Cerebellum (tissue), 4 donors: ENCODE measurements at places on chromosomes 1 and 21.

DNA sequence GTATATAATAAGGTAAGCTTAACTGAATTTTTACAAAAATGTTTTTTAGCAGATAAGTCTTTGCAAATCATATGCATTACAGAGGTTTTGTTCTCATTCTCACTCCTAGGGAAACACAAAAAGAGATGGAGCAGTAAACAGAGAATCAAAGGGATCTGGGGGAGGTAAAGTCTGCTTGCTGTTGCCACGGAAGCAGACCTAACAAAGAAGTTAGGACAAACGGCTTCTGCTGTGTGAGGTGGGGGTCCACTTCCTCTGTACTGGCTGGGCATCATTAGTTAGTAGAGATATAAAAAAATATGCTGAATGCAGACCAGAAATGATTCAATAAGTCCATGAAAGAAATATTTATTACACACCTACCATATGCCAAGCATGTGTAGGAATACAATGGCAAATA lies 34.2 kb downstream of the GJA5 start:
- DNase-seq: no peak

GRCh38 chr1:215539803-215540570 lies 27.1 kb upstream of the KCTD3 start:
- DNase-seq: no peak

DNA sequence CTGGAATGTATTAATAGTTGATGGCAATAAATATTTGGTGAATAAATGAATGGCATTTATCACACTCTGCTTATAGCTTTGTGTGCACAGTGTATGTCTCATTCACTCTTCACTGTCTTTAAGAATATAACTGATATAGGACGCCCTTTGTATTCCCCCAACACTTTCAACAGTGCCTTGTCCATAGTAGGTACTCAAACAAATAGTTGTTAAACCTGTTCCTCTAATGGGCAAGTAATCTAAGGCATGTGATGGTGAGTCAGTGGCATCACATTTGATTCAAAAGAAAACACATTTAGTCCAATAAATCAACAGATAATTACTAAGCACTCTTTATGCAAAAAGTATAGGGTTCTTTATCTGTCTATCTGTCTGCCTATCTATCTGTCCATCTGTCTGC lies 11.2 kb upstream of the RXRG start:
- DNase-seq: no peak

- no peak for DNase-seq
Measured at GRCh38 chr1:234866007-234866866, 256.3 kb upstream of the IRF2BP2 start.

- no peak for DNase-seq
Measured at GRCh38 chr1:227746676-227747075, 11.4 kb downstream of the SNAP47 start.

DNA sequence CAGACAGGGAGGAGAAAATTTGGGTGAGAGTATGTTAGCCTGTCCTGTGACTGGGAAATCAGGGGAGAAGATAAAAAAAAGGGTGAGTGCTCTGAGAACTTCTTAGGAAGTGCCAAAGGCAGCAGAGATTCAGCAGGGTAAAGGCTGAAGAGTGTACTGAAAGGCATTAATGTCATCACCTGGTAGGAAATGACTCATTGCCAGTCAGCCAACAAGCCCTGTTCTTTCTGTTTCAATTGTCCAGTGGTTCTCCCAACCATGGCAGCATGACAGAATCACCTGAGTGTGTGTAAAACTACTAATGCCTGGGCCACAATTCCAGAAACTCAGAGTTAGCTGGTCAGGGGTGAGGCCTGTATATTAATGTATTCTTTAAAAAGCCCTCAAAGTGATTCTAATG lies 83.5 kb downstream of the INTS7 start:
- no peak for DNase-seq

GRCh38 chr1:204093421-204093717 lies 20.5 kb downstream of the SOX13 start:
- DNase-seq: no peak

GRCh38 chr1:157269656-157270375 lies 131.6 kb upstream of the ETV3 start:
- DNase-seq: no peak

DNA sequence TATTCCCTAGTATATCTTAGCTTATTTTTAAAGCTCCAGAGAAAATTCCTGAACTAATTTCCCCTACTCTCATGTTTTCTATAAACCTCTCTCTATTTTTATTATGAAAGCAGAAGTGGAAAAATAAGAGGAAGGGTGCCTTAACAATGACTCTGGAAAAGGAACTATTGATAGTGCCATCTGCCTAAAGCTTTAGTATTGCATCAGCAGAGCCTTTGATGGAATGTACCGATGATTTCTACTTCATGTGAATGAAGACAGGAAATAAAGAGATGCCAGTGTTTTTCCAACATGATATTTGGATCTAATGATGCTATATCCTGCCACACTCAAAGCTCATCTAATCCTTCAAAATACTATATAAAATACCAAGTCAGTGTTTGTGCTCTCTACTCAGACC lies 35.1 kb downstream of the TNFSF18 start:
- no peak for DNase-seq

- no peak for DNase-seq
Measured at GRCh38 chr21:15249285-15249993, 184.6 kb upstream of the NRIP1 start.

DNA sequence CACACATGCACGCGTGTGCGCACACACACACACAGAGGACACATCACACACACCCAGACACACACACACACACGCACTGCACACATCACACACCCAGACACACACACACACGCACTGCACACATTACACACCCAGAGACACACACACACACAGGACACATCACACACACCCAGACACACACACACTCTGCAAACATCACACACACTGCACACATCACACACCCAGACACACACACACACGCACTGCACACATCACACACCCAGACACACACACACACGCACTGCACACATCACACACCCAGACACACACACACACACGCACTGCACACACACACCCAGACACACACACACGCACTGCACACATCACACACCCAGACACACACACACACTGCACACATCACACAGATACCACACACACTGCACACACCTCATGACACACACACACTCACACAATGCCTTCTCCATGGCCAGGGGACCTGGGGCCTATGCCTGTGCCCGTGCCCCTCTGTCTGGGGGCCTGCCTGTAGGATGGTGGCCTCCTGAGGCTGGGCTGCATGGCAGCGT lies 24.4 kb downstream of the CRYAA start:
- no peak for DNase-seq

DNA sequence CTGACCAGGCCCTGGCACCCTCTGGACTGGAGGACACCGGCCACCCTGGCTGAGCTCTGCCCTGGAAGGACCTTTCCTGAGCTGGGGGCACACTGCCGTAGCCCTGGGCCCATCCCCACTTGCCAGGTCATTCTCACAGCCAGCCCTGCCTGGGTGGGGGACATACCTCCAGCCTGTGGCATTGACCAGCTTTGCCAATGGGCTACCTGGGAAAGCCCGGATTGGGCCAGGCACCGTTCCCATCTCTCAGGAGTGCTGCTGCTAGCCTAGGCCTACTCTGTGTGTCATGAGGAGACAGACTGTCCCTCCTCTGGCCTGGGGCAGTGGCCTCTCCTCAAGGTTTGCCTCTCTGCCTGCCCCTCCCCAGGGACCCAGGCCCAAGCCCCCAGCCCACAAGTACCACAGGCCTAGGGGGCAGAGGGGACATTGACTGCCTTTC lies 40.0 kb downstream of the COQ8A start:
- no peak for DNase-seq

- no peak for DNase-seq
Measured at GRCh38 chr1:10207810-10208209, 2.6 kb upstream of the KIF1B start.

- DNase-seq: no peak
Measured at GRCh38 chr1:50422675-50422945, 633 bp downstream of the DMRTA2 start.

DNA sequence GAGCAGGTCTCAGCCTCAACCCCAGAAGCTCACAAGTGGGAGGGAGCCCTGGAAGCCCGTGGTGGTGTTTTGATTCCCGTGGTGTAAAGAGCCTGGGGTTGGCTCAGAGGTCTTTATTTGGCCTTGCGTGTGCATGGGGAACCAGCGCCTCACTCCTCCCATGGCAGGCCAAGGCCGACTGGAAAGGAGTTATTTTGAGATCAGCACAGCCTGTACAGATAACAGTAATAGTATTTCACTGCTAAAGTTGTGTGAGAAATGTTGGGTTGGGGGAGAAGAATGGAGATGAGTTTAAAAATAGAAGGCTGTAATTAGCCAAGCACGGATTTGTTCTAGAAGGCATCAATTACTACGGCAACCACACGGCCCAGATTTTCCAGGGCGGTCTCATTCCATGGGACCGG lies 186.5 kb downstream of the DYRK1A start:
- DNase-seq: no peak

DNA sequence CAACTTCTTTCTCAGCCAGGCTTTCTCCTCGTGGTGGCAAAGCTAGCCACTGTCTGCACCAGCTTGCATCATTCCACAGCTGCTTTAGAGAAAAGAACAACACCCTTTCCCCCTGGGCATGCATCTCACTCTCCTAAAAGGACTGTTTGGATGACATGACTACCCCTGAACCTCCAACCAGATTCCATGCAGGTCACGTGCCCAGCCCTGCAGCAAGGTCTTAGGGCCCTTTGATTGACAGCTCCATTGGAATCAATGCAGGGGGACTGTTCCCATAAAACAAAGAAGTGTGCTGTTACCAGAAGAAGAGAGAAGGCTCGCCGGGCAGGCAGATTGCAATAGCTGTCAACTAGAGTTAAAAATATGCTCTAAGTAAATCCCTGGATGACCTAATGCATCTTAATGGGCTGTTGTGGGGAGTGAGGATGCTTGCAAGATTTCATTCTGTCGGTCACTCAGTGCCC lies 24.4 kb downstream of the KCNA2 start:
- no peak for DNase-seq

DNA sequence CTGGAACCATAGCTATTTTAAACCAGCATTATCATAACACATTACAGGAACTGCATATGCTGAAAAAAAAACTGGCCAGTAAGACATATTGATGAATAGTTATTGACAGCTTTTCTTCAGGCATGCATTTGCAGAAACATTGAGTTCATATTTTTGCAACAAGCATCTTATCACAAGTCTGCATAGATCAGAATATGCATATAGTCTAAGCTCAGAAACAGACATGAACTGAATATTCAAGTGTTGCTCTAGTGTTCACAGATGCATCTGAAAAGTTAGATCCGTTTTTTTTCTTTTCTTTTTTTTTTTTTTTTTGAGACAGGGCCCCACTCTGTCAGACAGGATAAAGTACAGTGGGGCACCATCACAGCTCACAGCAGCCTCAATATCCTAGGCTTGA lies 22.8 kb downstream of the PRMT6 start:
- no peak for DNase-seq

GRCh38 chr1:109272021-109272799 lies 10.7 kb downstream of the PSRC1 start:
- no peak for DNase-seq

GRCh38 chr1:113137563-113137962 lies 64.6 kb downstream of the LRIG2 start:
- no peak for DNase-seq

DNA sequence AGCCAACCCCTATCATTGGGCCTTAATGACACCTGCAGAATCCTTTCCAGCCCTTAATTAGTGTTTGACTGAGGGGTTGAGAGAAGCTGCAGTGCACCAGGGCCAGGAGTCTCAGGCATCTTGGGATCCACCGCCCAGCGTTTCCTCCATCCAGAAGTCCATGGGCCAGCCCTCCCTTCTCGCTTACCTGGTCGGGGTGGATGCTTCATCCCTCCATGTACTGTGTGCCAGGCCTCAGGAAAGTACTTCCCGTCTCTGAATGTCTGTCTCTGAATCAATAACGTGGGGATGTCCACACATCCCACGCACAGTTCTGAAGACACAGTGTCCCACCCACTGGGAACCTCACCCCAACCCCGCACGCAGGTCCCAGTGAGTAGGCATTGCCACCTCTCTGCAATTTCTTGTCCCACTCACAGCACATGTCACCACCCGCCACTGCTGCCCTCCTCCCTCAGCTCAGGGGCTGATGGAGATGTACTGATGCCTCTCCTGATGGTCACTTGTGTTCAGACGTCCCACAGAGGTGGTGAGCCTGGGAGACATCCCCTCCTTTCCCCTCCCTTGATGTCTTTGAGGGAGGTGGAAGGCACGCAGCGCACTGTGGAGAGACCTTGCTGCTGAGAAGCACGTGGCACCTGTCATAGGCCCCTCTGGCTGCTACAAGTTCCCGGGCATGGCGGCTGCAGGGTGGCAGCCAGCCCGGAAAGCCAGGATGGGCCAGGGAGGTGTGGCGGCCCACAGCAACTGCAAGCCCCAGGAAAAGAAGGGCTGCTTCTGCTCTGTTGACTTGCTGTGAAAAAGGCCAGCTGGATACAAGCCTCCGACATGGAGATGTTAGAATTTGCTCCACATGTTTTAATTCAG lies 29.4 kb upstream of the PRSS38 start:
- DNase-seq: no peak

DNA sequence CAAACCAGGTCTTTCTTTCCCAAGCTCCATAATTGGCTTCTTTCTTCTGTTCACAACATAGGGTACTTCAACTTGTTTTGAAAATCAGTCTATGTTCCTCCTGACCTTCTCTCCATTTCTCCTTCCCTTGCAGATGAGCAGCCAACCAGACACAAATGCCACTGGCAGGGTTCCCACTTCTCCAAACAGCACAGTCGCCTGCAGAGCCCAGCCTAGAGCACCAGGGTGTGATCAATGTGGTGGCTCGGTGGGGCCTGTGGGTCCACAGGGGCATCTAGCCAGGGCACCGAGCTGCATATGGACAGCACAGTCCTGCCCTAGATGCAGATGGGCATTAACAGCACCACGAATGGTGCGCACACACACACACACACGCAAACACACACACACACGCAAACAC lies 112.8 kb downstream of the NPHP4 start:
- no peak for DNase-seq

- no peak for DNase-seq
Measured at GRCh38 chr1:225710804-225711203, 57.9 kb upstream of the ENAH start.

DNA sequence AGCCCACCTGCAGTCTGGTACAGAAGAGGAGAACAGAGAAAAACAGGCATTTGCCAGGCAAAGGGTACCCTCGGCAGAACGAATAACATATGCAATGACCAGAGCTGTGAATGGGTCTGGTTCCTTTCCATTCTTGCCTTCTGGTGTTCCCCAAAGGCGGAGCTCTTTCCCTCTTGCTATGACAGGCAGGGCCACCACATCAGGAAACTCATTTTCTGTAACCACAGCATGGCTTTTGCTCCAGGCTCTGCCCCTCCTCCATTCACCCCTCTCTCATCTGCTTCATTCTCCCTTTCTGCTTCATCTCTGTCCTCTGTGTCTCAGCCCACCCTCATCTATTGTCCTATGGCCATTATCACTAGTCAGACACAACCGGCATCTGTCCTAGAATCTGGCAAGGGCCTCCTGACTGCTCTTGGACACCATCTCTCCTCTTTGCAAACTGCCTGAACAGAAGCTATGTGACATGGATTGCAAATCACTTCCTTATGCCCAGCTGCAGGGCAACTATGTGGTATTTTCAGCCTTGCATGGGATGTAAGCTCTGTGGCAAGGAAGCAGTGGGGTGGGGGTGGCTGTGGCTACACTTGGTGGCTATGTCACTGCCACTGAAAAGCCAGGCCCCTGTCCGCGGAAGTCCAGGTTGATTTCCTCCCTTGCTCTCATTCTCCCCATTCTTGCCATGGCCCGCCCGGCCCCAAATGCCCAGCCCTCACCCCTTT lies 78.8 kb upstream of the ABCD3 start:
- no peak for DNase-seq

- DNase-seq: no peak
Measured at GRCh38 chr21:43797415-43797814, 8.0 kb downstream of the RRP1 start.

- no peak for DNase-seq
Measured at GRCh38 chr1:235313931-235314678, 13.9 kb downstream of the ARID4B start.
